Muscle of back (tissue), 13 donors: ENCODE measurements at places on chromosomes 16 and 17. TPM values are rescaled to one million over a fixed set of nuclear protein-coding genes. Genes with fewer than 3 reads are reported as not detected.

DNA sequence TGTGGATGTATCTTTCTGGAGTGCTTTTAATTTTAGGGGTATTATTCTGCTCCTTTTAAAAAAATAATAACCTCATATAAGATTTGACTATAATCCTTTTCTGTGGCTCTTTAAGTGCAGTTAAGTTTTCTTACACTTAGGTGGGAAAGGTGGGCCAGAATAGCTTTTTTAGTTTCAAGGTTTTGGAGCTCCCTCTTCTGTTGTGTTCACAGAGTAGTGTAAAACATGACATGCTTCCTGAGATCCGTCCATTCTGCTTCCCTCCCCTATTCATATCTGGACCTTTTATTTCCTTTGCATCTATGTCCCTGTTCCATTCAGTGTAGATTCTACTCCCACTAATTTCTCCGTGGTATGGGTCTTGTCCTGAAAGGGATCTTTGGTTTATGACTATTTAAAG, 12.8 kb downstream of the LRRC36 start:
- no peak for DNase-seq

ABCA10 gene
- 32.8 TPM for polyA plus RNA-seq

DNA sequence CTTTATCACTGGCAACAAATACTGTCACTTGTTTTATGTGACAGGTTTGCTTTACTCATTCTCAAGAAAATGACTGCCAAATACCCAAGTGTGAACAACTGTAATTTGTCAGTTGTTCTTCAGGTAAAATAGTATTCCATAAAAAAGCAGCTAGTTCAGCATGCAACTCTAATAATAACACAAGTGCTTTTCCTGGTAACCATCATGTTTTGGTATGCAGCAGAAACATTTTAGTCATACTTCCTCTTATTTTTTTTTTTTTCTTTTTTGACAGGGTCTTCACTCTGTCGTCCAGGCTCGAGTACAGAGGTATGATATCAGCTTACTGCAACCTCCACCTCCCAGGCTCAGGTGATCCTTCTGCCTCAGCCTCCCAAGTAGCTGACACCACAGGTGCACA, 4.6 kb downstream of the TERF2 start:
- DNase-seq, result no peak

- DNase-seq, result peak; percentile 59
Observed at GRCh38 chr17:52191491-52191890, 33.0 kb upstream of the CA10 start.

DNA sequence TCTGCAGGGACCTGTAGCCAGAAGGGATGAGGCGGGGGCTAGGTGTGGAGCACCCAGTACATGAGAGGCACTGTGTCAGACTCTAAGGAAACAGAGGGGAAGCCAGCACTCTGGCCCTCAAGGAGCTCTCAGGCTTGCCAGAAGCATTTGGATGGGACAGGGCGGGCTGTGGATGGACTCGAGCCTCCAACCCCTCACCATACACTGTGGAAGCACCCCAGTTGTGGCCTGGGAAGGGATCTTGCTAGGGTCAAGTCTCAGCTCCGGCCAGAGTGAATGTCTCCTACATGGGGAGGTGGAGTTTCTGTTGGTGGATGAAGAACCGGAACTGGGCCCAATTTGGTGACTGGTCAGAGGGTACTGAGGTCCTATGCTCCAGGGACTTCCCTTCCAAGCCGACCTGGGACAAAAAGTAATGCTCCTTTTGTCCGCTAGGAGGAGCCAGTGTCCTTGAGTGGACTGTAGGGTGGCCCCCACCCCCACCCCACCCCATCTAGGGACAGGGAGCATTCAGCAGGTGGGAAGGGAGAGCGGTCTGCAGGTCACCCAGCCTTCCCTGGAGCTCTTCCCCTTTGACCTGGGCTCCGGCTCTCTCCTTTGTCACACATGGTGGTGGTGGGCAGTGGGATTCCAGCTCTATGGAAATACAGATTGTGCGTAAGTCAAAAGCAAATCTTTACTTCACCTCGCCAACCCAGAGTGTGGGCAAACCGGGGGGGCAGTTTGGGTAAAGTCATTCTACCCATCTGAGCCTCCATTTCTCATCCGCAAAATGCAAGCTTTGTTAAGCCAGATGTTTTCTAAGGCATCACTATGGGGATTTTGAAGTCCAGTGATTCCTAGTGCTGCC, 20.4 kb upstream of the PHB1 start:
- DNase-seq, result no peak
